Kidney (tissue), 22 donors: ENCODE measurements at places on chromosomes 6 and 20.

DNA sequence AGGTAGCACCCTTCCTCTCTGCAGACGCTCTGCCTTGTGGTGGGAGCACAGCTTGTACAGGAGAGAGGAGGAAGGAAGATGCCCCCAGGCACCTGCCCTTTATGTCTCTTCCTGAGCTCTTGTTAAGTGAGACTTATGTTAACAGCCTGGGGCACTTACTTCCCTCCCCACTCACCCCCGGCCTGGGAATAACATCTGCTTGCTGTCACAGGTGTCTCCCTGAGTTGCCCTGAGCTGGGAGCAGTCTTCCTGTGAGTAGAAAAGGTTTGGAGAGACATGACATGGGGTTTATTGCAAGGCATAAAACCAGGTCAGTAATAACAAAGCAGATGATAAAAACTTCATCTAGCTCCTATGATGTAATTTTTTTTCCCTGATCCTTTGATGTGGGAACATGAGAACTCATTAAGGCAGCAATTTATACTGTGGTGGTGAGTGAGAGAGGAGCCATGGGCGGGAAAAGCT, 1.9 kb downstream of the SSTR4 start:
- H3K4me1 ChIP-seq, result no peaks in the 10 kb centered on the region
- no peaks in the 10 kb centered on the region for H3K36me3 ChIP-seq
- H3K27me3 ChIP-seq, result peaks cover 2% of the 10 kb centered on the region
- no peak overlapping the region for H3K4me3 ChIP-seq
- peak; percentile 79 for DNase-seq

DNA sequence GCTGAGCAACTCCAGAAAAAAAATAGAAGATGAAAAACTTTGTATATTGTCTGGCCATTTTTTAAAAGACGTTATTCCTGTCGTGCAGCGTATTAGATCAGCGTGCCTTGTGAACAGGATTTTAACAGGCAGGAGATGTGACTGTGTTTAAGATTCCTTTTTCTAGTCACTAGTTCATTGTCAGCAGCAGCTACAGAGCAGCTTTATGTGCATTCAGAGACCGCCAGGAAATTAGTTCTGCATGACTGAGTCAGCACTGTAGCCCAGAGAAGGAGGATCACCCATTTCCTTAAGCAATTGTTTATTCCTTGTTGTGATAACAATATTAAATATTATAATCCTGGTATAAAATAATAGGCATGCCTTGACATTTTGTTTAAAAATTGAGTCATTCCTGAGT, 75.4 kb upstream of the ADGRB3 start:
- no peak overlapping the region for H3K4me3 ChIP-seq
- no peak overlapping the region for H3K27ac ChIP-seq
- H3K4me1 ChIP-seq, result no peaks in the 10 kb centered on the region
- peak; percentile 59 for DNase-seq
- no peaks in the 10 kb centered on the region for H3K27me3 ChIP-seq
- no peaks in the 10 kb centered on the region for H3K36me3 ChIP-seq

DNA sequence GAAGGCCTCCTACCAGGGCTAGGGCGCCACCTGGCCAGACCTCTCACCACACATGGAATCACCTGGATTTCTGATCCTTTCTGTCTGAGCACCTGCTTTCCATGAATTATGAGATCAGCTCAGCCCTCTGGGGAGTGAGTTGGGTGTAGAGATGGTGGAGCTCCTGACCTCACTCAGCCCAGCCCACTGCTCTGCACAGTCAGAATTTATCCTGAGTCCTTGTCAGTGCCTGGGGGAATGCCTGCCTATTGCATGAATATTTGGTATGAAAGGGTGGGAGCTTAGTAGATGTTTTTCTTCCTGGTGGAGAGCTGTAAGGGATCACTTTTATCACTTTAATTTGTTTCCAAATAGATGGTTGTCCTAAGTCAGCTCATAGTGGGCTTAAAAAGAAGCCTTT, 47.5 kb downstream of the DTD1 start:
- H3K36me3 ChIP-seq, result no peaks in the 10 kb centered on the region
- no peaks in the 10 kb centered on the region for H3K27me3 ChIP-seq
- no peak for DNase-seq
- H3K4me3 ChIP-seq, result no peak overlapping the region

- no peaks in the 10 kb centered on the region for H3K27me3 ChIP-seq
- DNase-seq, result no peak
- H3K36me3 ChIP-seq, result no peaks in the 10 kb centered on the region
- no peak overlapping the region for H3K4me3 ChIP-seq
These were observed 29.7 kb downstream of the MC3R start for GRCh38 chr20:56278196-56278595.

- H3K27me3 ChIP-seq, result no peaks in the 10 kb centered on the region
- H3K27ac ChIP-seq, result no peak overlapping the region
- no peak overlapping the region for H3K4me3 ChIP-seq
- no peaks in the 10 kb centered on the region for H3K4me1 ChIP-seq
- H3K36me3 ChIP-seq, result no peaks in the 10 kb centered on the region
- no peak for DNase-seq
These were observed 831.6 kb upstream of the EYS start for GRCh38 chr6:66538551-66539135.

- H3K27ac ChIP-seq, result no peak overlapping the region
- DNase-seq, result peak; percentile 8
These were observed 125.8 kb downstream of the NFATC2 start for GRCh38 chr20:51416532-51417249.

DNA sequence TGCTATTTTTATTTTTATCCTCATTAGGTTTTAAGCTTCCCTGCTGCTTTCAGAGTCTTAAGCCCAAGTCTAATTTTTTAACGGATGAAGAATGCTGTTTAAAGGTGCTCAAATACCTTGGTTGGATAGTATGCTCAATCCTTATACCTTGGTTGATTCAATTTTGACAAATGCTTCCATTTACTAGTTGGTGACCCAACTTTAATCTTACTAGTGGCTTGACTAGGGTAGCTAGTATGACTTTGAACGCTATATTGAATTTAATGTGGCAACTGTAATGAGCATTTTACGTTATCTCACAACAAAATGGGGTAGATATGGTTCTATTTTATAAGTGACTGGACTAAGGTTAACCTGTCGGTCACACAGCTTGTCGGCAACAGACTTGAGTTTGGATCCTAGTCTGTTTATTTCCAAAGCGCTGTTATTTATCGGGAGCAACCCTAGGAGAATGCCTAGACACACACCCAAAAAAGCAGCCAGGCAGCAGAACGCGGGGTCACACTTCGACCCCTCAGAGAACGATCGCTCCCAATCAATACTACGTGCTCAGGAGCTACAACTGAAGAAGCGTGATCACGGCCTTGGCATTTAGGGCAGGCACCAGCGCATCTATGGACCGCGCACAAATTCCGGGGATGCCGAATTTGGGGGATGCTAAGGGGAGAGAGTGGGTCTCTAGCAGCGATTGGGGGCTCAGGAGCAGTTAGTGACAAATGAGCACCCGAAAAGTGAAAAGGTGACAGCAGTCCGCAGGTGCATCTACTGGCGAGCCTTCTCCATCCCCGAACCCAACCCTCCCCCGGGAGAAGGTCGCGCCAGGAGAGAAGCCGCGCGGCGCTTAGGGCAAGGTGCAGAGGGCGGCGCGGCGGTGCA, 586 bp upstream of the ALDH5A1 start:
- DNase-seq, result no peak
- H3K4me1 ChIP-seq, result peaks cover 5% of the 10 kb centered on the region
- H3K36me3 ChIP-seq, result no peaks in the 10 kb centered on the region
- peak overlapping the region; percentile 89 for H3K4me3 ChIP-seq

GRCh38 chr6:5630636-5631035, 369.3 kb downstream of the FARS2 start:
- DNase-seq, result no peak
- H3K27me3 ChIP-seq, result no peaks in the 10 kb centered on the region
- no peak overlapping the region for H3K27ac ChIP-seq
- no peaks in the 10 kb centered on the region for H3K4me1 ChIP-seq
- no peaks in the 10 kb centered on the region for H3K36me3 ChIP-seq

DNA sequence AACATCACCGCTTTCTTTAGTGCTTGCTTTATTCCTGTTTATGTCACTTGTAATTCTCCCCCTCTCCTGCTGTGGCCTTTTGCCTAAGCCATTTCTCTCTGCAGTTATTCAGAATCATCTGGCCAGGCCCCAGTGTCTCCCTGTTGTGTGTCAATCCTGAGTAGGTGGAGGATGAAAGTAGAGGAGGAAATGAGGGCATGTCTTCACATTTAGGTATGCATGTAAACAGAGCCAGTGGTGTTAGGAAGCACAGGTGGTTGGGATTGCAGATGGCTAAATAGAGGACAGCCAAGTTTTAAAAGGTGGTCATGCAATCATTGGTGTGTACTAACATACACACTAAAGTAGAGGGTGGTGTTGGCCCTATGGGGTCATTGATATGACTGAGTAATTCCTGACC, 5.2 kb downstream of the PRSS35 start:
- H3K27me3 ChIP-seq, result no peaks in the 10 kb centered on the region
- no peaks in the 10 kb centered on the region for H3K4me1 ChIP-seq
- no peak overlapping the region for H3K27ac ChIP-seq

GRCh38 chr6:69933239-69933638, 66.9 kb downstream of the COL19A1 start:
- H3K4me1 ChIP-seq, result no peaks in the 10 kb centered on the region
- no peaks in the 10 kb centered on the region for H3K27me3 ChIP-seq
- H3K4me3 ChIP-seq, result no peak overlapping the region

GRCh38 chr20:58763076-58763475, 70.5 kb downstream of the NPEPL1 start:
- no peak overlapping the region for H3K4me3 ChIP-seq
- H3K4me1 ChIP-seq, result no peaks in the 10 kb centered on the region
